ENCODE measurements at places on chromosomes 7 and 10.

GRCh38 chr7:129824291-129825208 lies 128.2 kb downstream of the UBE2H start:
- peak; percentile 74 for DNase-seq

DNA sequence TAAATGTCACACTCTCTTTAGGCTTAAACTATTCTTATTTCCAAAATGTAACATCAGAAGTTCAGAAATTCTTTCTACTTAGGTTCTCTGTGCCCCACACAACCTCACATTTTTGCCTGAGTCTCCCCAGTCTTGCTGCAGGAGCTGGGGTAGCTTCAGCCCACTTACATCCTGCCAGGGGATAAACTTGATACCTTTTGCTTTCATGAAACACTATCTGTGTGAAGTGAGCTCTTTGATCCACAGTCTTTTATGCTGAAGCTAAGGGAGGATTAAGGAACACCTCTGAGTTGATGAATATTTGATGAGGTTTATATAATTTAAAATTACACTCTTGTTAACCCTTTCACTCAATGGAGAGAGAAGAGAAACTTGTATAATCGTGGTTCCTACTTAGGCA lies 341.0 kb downstream of the AUTS2 start:
- DNase-seq: no peak

DNA sequence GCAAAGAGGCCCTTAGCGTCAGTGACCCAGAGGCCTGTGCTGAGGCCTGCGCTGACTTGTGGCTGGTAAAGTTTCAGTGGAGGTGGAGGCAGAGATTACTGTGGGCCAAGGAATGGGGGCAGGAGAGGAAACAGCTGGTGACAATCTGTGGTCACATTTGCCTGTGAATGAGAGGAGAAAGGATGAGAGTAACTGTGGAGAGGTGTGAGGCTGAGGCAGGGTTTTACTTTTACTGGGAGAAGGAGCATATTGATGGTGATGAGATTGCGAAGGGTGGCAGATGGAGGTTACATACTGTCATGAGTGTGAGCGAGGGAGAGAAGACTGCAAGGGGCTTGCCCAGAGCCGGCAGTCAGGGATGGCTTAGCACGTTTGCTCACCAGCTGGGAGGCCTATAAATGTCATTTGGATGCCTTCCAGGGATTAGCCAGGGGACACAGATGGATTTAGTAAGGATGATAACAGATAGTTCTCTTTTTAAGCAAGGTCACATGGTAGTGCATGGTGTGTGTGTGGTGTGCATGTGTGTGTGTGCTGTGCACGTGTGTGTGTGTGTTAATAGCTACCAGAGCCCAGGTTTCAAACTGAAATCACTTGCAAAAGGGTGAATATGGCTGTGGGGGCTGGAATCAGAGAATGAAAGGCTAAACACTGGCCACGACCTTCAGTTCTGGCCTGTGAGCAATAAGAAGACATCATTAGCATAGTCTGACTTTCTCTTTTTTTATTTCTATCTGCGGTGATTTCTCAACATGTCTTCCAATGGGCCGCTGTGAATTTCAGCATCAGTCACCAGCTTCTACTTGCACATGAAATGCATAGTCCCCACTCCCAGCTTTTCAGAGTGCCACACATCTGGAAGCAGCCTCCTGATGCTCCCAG lies 291.5 kb upstream of the ZNF32 start:
- DNase-seq: no peak

DNA sequence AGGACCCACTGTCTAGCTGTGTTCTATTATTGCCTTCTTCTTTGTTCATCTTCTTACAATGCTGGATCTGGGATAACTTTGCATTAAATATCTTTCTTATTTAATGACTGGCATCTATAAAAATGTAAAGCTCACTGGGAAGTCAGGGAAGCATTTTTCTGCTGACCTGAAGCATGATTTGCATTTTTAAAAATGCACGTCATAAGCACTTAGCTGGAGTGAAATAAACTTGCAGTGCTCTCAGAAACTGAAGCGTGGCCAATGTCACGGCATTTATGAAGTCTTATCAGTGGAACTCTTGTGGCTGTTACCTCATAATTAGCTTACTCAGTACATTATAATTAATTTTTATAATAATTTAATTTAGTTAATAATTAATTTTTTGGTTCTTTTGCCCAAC lies 59.1 kb downstream of the FRMD4A start:
- DNase-seq: no peak

GRCh38 chr10:15606377-15606776 lies 113.3 kb downstream of the ITGA8 start:
- DNase-seq: no peak

DNA sequence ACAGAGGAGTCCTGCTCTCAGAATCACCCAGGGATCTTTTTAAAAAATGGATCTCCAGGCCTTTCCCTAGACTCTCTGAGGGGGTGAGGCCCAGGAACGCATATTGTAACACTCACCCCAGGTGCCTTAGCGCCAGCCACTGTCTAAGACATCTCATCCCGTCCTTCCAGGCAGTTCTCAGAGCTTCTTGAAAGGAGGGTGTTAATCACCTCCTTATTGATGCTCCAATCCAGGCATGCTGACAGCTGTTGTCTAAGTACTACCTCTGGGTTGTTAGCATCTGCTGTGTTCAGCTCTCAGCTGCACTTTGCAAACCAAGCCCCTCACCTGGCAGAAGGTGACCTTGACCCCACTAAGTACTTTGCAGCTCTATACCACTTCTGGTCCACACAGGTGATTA lies 36.0 kb downstream of the KIAA1549 start:
- DNase-seq: no peak

GRCh38 chr10:105974803-105975456 lies 1189.6 kb downstream of the SORCS1 start:
- no peak for DNase-seq

- peak; percentile 98 for DNase-seq
Observed at GRCh38 chr7:30143748-30144251, 9.0 kb downstream of the MTURN start.

DNA sequence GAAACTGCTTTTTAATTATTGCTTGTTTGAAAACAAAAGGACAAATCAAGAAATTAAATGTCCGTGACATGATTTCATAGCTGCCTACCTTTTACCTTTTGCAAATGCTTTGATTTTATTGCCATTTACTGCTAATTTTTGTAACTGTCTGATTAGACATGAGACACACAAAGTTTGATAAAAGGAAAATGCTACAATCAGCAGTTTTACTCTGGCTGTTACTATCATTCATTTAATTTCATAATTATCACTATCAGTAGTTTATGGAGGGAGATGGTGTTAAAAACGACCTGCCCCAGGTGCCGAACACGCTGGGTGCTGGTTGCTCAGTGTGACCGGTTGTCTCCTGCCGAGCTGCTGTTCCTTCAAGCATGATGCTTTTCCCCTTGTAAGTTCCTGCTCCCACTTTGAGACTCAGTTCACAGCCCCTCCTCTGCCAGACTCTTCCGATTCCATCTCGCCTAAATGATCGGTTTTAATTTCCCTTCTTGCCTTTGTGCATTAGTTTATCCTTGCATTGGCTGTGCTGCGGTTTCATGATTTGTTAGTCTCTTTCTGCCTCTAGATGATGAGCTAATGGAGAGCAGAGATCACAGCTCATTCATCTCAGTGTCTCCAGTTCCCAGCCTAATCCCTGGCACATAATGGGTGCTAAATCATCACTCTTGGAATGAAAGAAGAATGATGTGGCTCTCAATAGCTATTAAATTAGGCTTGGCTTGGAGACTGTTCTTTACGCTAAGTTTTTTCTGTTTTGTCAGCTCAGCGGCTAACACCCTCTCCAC lies 110.6 kb downstream of the PFKFB3 start:
- no peak for DNase-seq

- no peak for DNase-seq
Observed at GRCh38 chr10:29865700-29866355, 193.6 kb downstream of the JCAD start.

DNA sequence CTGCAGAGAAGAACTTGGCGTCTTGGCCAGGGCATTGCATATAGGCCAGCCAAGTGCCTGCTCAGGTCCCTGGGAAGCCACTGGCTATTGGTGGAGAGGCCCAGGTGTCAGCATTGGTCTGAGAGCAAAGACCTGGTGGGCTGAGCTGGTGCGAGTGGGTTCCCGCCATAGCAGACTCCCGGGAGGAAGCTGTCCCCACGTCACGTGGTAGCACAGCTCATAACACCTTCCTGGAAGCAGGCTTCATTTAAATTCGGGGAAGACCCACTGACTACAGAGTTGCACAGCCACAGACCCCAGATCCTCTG lies 130.5 kb downstream of the WDR37 start:
- no peak for DNase-seq

DNA sequence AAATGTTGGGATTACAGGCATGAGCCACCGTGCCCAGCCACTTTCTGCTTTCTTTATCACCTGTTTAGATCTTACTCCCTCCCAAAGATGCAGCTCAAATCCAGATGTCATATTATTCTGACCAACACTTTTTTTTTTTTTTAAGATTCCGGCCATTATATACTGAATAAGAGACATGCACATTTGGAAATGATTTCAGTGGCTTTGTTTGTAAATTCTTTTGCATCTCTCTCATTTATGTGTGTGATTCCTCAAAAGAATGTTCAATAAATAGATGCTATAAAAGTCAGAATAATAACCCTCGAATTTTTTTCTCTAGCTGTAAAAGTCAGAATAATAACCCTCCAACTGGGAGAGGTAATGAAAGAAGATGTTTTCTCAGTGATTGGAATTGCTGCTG lies 25.4 kb downstream of the HECW1 start:
- DNase-seq: no peak

DNA sequence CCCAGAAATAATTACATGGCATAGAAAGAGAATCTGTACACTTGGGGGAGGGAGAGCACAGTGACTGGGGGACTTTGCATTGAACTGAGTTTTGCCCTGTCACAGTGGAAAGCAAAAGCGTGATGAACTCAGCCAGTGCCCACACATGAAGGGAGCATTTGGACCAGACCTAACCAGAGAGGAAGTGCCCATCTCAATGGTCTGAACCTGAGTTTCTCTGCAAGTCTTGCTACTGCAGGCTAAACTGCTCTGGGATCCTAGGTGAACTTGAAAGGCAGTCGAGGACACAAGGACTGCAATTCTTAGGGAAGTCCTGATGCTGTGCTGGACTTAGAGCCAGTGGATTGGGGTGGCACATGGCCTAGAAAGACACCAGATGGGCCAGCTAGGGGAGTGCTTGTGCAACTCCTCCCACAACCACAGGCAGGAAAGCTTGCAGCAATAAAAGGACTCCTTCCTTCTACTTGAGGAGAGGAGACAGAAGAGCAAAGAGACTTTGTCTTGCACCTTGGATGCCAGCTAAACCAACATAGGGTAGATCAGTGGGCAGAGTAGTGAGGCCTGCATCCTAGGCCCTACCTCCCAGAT lies 259.0 kb downstream of the GRM8 start:
- DNase-seq: no peak

DNA sequence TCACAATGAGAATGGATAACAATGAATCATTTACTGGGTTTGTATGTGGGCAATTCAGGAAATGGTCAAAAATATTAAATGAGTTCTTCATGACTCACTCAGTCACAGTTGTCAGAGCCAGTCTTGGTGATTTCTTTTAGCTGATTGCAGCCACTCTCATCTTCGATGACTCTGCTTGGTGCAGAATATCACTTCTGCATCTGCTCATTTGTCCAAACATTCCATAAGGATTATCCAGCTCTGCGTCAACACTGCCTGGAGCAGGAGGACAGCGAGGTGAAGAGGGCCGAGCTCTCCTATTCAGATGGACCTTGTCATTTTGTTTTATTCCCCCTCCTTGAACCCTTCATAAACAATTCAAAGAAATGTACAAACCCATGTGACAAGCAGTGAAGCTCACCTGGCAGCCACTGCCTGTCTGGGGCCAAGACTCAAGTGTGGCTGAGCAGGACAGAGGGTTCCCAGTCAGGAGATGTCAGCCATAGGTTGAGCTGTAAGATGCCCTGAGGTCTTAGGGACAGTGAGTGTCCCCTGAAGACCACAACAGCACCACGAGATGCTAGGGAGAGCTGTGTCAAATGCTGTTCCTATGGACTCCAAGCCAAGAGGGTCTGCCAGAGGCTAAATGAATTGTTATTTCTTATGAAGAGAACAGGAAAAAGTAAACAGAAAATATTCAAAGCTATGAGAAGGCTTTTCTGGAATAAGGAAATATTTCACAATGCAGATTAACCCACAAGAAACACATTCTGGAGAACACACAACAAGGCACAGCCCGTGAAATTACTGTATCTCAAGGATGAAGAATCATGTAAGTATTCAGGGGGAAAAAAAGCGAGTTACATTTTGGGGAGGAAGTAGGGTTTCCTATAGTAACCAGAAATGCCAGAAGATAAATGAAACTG lies 33.1 kb upstream of the EGFR start:
- DNase-seq: no peak

DNA sequence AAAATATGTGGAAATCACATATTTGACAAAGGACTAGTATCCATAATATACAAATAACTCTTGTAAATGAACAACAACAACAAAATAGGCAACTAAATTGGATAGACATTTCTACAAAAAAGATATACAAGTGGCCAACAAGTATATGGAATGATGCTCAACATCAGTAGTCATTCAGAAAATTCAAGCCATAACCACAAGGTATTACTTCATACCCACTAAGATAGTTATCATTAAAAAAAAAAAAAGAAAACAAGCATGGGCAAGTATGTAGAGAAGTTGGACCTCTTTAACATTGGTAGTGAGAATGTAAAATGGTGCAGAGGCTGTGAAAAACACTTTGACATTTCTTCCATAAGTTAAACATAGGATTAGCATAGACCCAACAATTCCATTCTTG lies 80.8 kb downstream of the CYP26A1 start:
- DNase-seq: no peak

- DNase-seq: no peak
Observed at GRCh38 chr7:54813398-54813797, 54.4 kb upstream of the SEC61G start.

- no peak for DNase-seq
Observed at GRCh38 chr10:114115661-114116445, 58.1 kb downstream of the CCDC186 start.

DNA sequence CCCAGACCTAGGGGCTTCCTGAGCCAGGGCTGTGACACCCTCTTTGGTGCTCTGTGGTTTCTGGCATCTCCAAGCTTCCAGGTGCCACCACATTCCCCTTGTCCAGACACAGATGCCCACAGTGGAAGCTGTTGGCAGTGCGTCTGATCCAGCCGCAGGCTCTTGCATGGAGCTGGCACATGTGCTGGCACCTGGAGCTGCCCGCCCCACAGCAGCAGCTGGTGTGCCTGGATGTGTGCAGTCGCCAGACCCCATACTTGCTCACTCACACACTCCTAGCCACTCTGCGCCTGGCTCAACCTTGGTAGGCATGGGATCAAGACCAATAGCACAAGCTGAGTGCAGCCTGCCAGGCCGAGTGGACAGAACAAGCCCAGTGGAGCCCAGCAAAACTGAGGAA lies 106.5 kb downstream of the LYZL1 start:
- no peak for DNase-seq

DNA sequence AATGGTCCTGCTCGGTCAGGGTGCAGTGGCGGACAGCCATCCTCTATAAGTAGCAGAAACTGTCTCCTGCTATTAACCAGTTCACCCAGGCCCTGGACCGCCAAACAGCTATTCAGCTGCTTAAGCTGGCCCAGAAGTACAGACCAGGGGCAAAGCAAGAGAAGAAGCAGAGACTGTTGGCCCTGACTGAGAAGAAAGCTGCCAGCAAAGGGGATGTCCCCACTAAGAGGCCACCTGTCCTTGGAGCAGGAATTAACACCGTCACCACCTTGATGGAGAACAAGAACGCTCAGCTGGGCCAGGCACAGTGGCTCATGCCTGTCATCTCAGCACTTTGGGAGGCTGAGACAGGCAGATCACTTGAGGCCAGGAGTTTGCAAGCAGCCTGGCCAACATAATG lies 5.6 kb upstream of the NSUN5 start:
- no peak for DNase-seq

- peak; percentile 4 for DNase-seq
Observed at GRCh38 chr7:129366-130221, 62.8 kb upstream of the FAM20C start.
